ENCODE measurements at places on chromosomes 5 and 9.

- DNase-seq = no peak
Measured at GRCh38 chr9:126642010-126642744, 28.4 kb downstream of the LMX1B start.

- no peak for DNase-seq
Measured at GRCh38 chr5:102718819-102719218, 36.3 kb upstream of the PAM start.

- DNase-seq = no peak
Measured at GRCh38 chr5:7686794-7687193, 164.1 kb downstream of the CFAP90 start.

GRCh38 chr9:122329597-122329996 lies 41.2 kb upstream of the PTGS1 start:
- no peak for DNase-seq

- peak; percentile 73 for DNase-seq
Measured at GRCh38 chr9:95025213-95026147, 292.0 kb downstream of the FANCC start.

GRCh38 chr5:39541920-39542319 lies 117.1 kb upstream of the DAB2 start:
- DNase-seq = no peak

GRCh38 chr5:136021016-136021405 lies 7.8 kb upstream of the TGFBI start:
- no peak for DNase-seq

GRCh38 chr5:122333564-122333963 lies 21.5 kb downstream of the SNCAIP start:
- DNase-seq = no peak

DNA sequence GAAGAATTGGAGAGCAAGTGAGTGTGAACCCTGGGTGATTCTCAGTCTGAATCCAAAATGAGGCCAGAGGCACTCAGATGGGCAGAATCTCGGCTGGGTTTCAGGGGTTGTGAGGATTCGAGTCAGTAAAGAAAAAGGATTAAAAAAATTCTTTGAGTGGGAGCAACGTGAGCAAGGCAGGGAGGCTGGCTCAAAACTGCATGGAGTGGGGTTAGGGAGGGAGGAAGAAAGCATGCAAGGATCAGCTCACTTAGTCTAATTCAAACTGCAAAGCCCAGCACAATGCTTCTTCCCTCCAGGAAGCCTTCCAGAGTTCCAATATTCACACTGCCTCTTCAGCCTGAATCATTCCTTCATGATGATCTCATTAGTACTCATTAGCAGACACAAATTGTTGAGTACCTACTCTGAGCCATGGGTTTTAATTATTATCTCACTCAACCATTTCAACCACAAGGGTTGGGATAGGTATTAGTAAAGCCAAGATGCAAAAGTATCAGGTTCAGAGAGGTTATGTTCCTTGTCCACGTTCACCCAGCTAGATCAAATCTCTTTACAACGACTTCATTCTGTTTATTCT lies 95.8 kb downstream of the BRINP1 start:
- DNase-seq = no peak

GRCh38 chr5:147403651-147404640 lies 105.9 kb downstream of the DPYSL3 start:
- DNase-seq = no peak

- DNase-seq = peak; percentile 85
Measured at GRCh38 chr9:93682155-93682968, 106.0 kb downstream of the PHF2 start.

DNA sequence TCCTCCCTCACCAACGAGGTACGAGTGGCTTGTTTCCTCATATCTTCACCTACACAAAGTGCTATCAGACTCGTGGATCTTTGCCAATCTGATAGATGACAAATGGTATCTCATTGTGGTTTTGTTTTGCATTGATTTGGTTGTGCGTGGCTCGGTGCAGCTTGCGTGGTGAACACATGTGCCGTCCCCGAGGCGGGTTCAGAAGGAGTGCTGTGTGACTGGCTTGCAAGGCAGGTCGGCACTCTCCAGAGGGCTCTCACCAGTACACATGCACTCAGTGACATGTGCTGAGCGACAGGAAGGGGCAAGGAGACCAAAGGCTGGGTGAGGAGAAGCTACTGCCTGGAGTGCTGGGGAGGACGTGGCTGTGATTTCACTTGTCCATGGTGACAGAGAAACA lies 95.3 kb upstream of the PITX1 start:
- DNase-seq = peak; percentile 39

GRCh38 chr5:136020383-136021015 lies 8.3 kb upstream of the TGFBI start:
- DNase-seq = peak; percentile 41

GRCh38 chr9:8850914-8851313 lies 1051.3 kb upstream of the DMAC1 start:
- no peak for DNase-seq

- no peak for DNase-seq
Measured at GRCh38 chr5:165305596-165305995, 1800.2 kb downstream of the MAT2B start.

DNA sequence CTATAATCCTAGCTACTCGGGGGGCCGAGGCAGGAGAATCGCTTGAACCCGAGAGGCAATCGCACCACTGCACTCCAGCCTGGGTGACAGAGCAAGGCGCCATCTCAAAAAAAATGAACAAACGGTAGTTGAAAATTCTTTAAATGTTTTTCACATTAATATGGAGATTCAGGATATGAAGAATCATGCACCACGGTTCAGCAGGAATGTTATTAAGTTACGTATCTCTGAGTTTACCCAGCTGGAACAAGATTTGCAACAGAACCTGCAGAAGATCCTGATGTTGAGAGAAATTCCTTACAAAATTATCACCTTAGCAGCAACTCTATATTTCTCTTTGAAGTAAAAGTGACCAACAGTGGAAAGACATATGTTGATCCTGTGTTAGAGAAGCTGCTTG lies 10.0 kb downstream of the PCDHGA12 start:
- DNase-seq = no peak

DNA sequence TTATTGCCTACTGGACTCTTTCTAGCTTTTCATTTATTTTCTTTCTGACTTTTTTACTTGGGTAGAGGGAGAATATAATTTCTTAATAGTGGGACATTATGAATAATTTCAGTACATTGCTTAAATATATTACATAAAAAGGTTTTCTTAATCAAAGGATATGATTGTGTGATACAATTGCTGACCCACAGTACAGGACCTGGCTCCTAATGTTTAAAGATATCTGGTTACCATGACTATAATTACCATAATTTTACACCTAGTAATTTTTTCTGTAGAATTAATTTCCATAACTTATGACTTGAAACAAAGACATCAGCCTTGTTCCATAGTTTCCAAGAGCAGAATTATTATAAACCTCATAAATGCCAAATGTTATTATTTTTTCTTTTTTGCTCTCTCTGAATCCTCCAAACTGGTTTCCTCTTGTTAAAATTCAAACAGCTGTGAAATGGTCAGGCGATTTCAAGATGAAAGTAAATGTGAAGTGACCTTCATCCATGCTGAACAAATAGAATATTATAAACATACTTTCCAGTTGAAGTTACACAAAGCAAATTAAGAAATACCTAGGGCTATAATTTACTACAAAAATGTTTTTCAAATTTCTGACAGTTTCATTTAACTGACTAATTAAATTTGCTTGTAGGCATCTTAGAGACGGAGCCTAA lies 301.2 kb upstream of the TYRP1 start:
- no peak for DNase-seq

DNA sequence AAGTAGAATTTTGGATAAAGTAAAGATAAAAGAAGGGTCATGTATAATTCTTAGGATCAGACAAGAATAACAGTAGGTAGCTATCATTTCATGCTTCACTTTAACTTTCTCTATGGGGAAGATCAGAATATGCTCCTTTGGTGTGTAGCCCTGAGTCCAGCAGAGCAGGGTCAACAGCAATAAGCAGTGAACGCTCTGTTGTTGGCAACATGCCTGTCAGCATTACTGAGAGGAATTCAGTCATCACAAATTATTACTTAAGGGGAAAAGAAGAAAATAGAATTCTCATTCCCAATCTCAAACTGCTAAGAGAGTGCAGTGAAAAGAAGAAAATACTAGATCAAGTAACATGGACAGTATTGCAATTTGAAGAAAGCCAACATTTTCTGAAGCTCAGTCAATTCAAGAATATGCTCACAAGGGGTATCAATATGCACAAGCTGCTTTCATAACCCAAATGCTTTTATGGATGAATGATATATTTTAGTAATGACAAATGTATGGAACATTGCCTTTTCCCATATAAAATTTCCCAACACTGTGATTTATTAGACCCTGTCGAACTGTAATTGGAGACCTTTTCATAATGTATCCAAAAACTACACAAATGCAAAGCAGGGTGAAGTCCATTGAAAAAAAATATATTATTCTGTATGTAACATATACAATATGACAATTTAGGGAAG lies 1359.4 kb downstream of the EFNA5 start:
- DNase-seq = no peak

All from SK-N-SH (cell line).